ENCODE measurements at places on chromosomes 2 and 18.

GRCh38 chr2:171247741-171248662, 87.3 kb upstream of the TLK1 start:
- DNase-seq = no peak

- no peak for DNase-seq
Observed at GRCh38 chr2:215019085-215019484, 119.3 kb downstream of the ABCA12 start.

- DNase-seq = no peak
Observed at GRCh38 chr2:34408100-34408499, 809.0 kb upstream of the FAM98A start.

DNA sequence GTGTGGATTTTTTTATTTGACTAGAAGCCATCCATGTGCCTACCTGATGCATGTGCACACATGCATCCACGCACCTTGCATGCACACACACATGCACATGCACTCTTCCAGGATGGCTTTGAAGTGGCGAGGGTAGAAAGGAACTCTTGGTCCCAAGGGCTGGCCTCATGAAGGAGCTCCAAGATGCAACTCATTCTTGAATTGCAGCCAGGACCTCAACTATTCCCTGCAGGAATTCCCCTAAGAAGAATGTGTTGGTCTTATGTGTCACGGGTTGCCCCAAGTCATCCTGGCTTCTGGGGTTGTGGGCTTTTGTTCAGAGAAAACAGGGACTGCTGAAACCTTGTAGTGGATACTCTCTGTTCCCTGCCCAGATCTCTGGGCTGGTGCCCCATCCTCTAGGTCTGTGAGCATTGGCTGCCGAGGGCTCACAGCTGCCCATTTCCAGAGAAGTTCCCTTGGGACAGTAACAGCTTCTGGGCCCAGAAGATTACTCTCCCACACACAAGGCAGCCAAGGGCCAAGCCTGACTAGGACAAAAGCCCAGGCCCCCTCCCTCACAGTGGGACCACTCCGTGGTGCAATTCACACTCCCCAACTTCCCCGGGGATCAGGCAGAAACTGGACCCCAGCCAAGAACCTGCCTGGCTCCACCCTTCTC, 137.6 kb downstream of the COPS8 start:
- no peak for DNase-seq

GRCh38 chr2:84038866-84039265, 420.2 kb downstream of the SUCLG1 start:
- no peak for DNase-seq

GRCh38 chr18:40751186-40751585, 1203.8 kb upstream of the PIK3C3 start:
- no peak for DNase-seq

GRCh38 chr2:190563109-190563508, 28.6 kb upstream of the NEMP2 start:
- peak; percentile 86 for DNase-seq

DNA sequence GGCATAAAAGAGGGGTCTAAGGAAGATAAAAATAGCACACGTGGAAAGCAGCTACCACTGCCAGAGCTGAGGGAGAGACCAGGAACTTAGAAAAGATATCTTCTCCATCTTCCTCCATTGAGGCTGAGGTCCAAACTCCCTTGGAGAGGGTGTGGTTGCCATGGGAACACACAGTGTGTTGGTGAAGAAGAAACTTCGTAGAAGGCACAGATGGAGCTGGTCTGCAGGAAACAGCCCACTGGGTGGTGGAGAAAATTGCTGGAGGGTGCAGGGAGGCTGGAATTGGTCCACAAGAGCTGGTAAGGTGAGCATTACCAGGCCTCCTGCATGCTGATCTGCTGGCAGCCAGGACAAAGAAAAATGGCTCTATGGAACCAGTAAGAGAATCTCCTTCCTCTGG, 191.0 kb downstream of the HRH4 start:
- no peak for DNase-seq

- DNase-seq = no peak
Observed at GRCh38 chr2:1818811-1819210, 74.5 kb upstream of the PXDN start.

- DNase-seq = no peak
Observed at GRCh38 chr2:191231995-191232394, 13.2 kb upstream of the MYO1B start.

- DNase-seq = no peak
Observed at GRCh38 chr18:75173125-75173432, 35.9 kb downstream of the PTGR3 start.

Measured in activated CD4-positive, alpha-beta T cell treated with anti-CD3 and anti-CD28 coated beads, Interleukin-2, amount 50 U/mL, for 4 hours (primary cell).